ENCODE measurements at places on chromosomes 1 and 21. TPM values are rescaled to one million over a fixed set of nuclear protein-coding genes. Genes with fewer than 3 reads are reported as not detected.
A peak's percentile ranks its signal among the peaks of the same experiment; 100 is the strongest.

DNA sequence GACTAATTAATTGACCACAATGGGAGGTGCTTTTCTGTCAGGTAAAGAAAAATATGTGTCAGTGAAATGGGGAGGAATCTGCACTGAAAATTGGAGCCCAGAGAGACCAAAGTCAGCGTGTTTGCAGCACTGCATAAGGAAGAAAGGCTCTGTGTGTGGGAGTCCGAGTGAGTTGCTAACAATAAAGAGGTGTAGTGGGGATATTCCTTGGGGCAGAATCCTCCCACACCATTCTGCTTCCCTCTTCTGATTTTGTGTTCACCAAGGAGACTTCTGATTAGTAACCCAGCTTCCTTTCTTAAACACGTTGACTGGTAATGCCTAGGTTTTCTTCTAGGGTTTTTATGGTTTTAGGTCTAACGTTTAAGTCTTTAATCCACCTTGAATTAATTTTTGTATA is 240.5 kb downstream of the RPS6KC1 start:
- no peak for DNase-seq

The REN gene
- not detected for total RNA-seq

GRCh38 chr1:245246433-245246832 is 91.6 kb downstream of the KIF26B start:
- no peak for DNase-seq

DNA sequence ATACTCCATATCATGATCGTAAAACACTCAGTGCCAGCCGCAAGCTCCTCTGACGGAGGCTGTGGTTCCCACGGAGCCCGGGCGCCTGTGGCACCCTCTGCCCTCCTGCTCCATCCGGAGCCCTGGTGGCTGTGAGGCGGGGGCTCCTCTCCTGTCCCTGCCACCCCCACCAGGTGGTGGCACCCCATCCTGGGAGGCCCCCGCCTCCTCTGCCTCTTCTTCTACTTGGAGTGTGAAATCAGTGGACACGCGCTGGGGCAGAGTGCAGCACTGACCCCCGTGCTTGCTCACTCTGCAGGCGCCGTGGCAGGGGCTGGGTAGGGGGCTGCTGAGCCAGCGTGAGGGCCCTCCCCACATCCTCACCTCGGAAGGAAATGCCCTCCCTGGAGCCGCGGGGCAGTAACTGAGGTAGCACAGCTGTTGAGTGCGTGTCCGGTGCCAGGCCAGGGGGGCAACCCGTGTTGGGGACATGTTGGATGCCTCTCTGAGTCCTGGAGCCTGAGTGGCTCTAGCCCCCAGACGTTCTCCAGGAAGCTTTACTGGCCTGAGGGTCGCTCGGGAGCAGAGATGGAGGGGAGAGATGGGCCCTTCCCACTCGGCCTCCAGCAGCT is 58.7 kb upstream of the ABCG1 start:
- no peak for DNase-seq

- DNase-seq: no peak
Measured at GRCh38 chr1:43563876-43564539, 33.3 kb downstream of the PTPRF start.

- no peak for DNase-seq
Measured at GRCh38 chr21:38334866-38335265, 78.1 kb downstream of the KCNJ15 start.

The TNFRSF1B gene
- 2.1 TPM for total RNA-seq

The ROR1 gene
- 54.6 TPM for total RNA-seq

DNA sequence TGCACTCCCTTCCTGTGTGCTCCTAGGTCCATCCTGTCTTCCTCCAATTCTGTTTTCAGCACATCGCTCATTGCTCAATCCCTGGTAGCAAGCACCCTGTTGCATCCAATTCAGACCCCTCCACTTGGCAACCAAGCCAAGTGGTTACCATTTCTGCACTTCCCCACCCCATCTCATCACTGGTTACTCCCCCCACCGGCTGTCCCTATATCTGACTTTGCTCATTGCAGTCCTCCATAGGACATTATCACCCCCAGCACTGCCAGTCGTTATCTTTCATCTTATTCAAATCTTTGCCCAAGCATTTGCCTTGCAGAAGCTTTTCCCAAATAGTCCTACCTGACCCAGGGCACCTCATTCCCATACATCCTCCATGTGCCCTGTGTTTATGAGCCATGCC is 2.1 kb upstream of the TMEM9 start:
- DNase-seq: no peak

DNA sequence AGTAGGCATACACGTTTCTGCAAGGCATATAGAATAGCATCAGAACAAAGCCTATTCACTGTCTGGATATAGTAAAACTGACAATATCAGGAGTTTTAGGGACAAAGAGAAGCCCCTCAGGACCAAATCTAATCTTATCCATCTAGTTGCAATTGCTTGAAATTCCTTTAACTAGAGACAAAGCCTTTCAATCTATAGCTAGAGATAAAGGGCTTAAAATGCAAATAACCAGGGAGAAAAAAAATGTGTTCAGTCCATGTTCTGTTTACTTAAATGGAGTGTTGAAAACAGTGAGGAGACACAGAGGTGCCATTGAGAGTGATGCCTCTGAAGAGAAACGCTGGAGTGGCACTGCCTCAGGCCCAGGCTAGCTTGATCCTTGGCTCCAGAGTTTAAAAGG is 286.1 kb downstream of the DPYD start:
- DNase-seq: no peak

DNA sequence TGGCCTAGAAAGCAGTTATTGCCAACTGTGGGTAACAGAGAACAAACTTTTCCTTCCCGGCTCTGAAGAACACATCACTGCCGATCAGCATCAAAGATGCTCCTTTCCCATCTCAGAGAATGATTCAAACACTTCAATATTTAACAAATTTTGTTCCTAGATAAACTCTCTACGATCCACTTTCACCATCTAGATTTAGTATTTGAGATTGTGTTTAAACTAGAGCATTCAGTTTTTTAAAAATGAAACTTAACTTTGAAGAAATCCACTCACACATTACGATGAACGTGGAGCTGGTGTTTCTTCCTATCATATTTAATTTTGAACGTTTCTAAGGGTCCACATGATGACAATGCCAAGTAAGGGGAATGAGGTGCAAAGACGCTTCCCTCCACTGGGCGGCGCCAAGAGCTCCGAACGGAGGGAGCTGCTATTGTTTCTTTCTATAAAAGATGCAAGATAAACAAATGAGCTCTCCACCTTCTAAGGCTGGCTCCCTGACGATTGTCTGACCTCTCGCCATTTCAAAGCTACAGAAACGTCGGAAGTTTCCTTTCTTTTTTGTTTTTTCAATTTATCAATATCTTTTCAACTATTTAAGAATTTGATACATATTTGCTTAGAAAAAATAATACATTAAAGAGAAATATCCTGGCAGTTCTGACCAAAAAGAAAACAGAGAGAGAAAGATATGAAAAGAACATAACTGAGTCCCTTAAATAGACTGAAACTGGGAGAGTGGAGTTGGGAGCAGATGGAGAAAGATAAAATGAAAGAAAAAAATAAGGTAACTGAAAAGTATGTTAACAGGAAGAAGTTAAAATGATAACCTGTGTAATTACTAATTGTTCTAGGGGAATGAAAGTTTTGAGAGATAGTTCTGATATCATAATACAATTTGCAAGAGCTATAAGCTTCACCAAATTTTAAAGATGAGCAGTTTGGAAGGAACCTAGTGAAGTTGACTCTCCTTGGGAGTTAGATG is 4.4 kb upstream of the BARHL2 start:
- DNase-seq: peak; percentile 83

The OR10X1 gene
- total RNA-seq: not detected

GRCh38 chr1:28091043-28091781 is 2.8 kb upstream of the EYA3 start:
- peak; percentile 80 for DNase-seq

All from WTC11 (cell line).